Activated CD4-positive, alpha-beta T cell treated with anti-CD3 and anti-CD28 coated beads, Interleukin-2, amount 10 ng/mL, durations not matched to agents 24 days and 14 days (primary cell): ENCODE measurements at places on chromosomes 3 and 15. TPM values are rescaled to one million over a fixed set of nuclear protein-coding genes. Genes with fewer than 3 reads are reported as not detected.

The XRN1 gene
- total RNA-seq: 43.8 and 49.5 TPM in 2 replicates

The FAM131A gene
- total RNA-seq: 8.6 and 8.7 TPM in 2 replicates

The ARHGAP31 gene
- total RNA-seq: 9.5 and 11.0 TPM in 2 replicates

The IQCF5 gene
- total RNA-seq: not detected in 2 replicates

The SH2D7 gene
- not detected in 2 replicates for total RNA-seq

The SLC25A20 gene
- total RNA-seq: 13.8 and 15.6 TPM in 2 replicates

The TBC1D2B gene
- total RNA-seq: 56.8 and 62.3 TPM in 2 replicates

The ZPLD1 gene
- total RNA-seq: not detected in 2 replicates

The P2RY12 gene
- not detected in 2 replicates for total RNA-seq

The SLC6A11 gene
- total RNA-seq: not detected in 2 replicates

The BFSP2 gene
- total RNA-seq: not detected in 2 replicates

The SH3GL3 gene
- total RNA-seq: not detected in 2 replicates

The LMOD3 gene
- total RNA-seq: not detected in 2 replicates

The CA12 gene
- total RNA-seq: 0.43 and 0.63 TPM in 2 replicates

The SLC2A2 gene
- total RNA-seq: not detected in 2 replicates

The OXNAD1 gene
- 27.1 and 29.8 TPM in 2 replicates for total RNA-seq

The QARS1 gene
- 188 and 192 TPM in 2 replicates for total RNA-seq
